ENCODE measurements at places on chromosomes 16 and 17.
A peak's percentile ranks its signal among the peaks of the same experiment; 100 is the strongest.

DNA sequence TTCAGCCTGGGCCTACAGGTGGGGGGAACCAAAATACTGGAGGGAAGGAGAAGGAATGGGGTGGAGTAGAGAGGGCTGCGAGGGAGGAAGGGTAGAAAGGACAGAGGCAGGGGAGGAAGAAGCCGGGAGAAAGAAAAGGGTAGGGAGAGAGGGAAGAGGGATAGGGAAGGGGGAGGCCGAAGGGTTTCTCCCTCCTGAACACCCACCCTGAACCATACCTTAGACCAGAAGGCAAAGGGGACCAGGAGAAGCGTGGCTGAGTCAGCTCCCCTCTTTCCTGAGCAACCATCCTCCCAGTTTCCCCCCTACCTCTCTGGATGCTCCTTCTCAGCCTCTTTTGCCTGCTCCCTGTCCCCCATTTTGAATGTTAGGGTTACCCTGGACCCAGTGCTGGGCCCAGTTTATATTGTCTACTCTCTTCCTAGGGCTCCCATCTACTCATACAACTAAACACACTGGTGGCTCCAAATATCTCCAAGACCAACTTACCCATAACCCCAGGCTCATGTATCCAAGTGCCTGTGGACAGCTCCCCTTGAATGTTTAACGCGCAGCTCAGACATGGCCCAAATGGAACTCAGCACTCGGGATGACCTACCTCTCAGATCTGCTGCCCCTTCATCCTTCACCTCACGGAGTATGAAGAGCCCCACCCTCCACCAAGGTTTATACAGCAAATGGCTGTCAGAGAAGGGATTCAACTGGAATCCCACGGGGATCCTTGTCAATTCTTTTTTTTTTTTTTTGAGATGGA, 7.8 kb downstream of the TSPOAP1 start:
- DNase-seq: no peak

GRCh38 chr16:4556112-4556511, at the start of gene C16orf96:
Gene C16orf96 (plus strand): TSS chr16:4556340. CDS start chr16:4556490, 150 bp downstream.
- peak; percentile 28 for DNase-seq

- DNase-seq: no peak
Observed at GRCh38 chr17:41691031-41691777, 2.5 kb downstream of the EIF1 start.

DNA sequence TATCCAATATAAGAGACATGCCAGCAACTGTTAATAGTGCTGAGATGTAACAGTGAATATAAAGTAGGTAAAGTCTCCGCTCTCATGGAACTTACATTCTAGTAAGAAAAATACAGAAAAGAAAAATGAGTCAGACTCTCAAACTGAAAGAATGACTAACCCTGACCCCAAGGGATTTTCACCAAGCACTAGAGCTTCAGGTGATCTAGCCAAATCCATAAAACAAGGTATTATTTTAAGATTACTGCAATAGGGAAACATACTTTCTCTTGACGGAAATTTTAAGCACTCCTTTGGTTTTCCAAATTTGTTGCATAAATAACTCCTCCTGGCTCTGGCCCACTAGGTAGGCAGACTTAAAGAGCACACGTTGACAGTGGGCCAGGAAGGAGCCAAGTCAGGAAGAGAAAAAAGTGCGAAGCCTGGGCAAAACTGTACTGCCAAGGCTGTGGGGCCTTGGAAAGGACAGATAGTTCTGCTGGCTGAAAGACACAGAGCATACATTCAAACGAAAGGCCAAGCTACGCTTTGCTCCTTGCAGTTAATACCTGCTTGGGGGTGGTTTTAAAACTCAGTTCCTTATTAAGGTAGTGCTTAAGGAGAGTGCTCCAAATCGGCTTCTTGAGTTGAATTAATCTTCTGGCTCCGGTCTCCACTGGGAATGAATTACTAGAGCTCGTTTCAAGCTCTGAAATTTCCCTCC, 1.4 kb downstream of the GOT2 start:
- DNase-seq: peak; percentile 52

GRCh38 chr17:72187556-72187955, 66.7 kb downstream of the SOX9 start:
- no peak for DNase-seq

DNA sequence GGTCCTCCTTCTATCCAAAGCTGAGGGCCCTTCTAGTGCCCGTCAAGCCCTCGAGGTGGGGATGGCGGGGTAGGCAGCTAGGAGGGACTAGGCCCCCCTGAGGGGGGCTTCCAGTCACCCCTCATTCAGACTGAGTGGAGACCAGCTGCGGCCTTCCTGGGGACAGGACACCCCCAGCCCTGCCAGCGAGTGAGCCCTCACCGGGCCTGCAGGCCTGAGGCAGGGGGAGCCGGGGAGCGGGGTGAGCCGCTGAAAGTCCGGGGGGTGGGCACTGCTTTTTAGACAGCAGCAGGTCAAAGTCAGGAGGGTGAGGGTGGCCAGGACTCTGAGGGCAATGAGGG, 8.7 kb upstream of the KREMEN2 start:
- no peak for DNase-seq

DNA sequence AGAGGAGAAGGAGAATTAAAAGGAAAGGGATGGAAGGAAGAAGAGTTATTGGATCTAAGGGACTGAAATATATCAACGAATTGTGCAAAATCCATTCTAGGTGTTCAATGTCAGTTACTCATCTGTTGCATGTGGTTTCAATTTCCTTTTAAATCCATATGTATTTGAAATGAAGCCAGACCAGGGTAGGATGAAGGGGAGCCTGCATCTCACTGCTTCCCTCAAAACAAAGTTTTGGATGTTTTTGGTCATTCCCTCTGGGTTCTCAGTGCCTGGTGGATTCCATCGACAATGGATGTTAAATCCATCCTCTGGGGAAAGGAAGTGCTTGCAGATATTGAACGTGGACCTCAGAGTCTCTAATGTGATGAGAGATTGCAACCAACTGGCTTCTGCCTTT, 103.5 kb upstream of the XYLT1 start:
- DNase-seq: no peak

DNA sequence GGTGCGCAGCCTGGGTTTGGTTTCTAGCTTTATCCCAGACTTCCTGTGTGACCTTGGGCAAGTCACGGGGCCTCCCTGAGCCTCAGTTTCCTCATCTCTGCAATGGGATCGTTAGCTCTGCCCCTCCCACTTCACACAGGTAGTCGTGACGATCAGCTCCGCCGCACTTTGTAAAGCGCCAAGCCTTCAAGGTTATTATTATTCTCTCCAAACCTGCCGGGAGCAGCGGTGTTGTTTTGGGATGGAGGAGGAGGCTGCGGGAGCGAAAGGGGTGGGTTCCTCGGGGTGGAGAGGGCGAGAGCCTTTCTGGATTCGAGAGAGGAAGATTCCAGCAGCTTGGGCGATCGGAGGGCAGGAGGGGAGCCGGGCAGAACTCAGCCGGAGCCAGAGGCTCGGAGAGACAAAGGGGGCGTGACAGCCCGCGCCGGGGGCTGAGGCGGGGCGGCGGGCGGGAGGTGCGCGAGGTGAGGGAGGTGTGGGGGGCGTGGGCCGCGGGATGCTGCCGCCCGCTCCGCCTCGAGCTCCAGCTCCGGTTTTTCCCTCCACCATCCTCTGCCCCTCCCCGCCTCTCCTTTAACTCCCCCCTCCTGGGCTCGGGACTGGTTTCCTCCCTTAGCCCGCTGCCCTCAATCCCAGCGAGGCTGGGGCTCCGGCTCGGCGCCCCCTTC, at the start of gene EFNB3:
Gene EFNB3 (plus strand): TSS at position 602 of the 668 bp plus-strand sequence. CDS start 397 bp downstream, outside the sequence.
- no peak for DNase-seq

DNA sequence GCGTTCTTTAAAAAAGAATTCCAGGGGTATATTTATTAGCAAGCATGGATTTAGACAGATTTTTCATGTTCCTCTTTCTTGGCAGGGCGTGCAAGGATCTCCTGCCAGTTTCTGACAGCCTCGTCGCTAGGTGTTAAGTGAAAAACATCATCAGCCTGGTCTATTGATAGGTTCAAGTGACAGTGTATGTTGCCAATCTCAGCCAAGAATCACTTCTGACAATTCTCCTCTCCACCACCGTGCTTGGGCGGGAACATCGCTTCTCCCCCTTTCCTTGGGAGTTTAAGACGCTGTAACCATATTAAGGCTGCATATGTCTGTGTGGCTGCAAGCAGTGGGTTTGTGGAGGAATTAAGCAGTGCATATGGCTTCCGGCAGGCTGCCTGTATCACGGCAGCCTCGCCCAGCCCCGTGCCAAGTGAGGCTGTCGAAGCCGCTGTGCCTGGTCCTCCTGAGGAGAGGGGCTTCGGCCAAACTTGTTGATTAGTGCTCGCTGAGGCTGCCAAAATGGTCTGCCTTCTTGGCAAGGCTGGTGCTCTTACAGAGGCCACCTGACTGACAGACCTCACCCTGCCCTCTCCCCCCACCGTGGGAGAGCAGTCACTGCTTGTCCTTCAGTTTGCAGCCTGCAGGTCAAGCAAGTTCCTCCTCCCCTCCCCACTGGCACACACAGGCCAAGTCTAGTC, 132.2 kb upstream of the MPHOSPH6 start:
- no peak for DNase-seq

- DNase-seq: no peak
Observed at GRCh38 chr16:85911251-85911930, 12.4 kb downstream of the IRF8 start.

GRCh38 chr17:35775039-35775438, 14.4 kb downstream of the C17orf50 start:
- no peak for DNase-seq

DNA sequence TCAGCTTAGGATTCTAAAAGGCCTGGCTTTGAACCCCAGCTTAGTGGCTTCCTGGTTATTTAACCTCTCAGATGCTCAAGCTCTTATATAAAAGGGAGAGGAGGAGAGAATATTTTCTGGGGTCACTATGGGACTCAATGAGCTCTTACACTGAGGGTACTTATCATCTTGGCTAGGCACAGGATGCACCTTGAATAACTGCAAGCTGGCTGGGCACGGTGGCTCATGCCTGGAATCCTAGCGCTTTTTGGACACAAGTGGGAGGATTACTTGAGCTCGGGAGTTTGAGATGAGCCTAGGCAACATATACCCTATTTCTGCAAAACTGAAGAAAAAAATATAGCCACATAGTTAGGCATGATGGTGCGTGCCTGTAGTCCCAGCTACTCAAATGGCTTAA, 665.3 kb upstream of the RBFOX1 start:
- DNase-seq: no peak

All from RWPE1 (cell line).